Activated CD8-positive, alpha-beta T cell treated with anti-CD3 and anti-CD28 coated beads for 36 hours (primary cell): ENCODE measurements at places on chromosomes 7 and 10.
A peak's percentile ranks its signal among the peaks of the same experiment; 100 is the strongest.

GRCh38 chr7:98930921-98931320, 52.6 kb downstream of the TRRAP start:
- DNase-seq = peak; percentile 24

GRCh38 chr7:134835463-134835823, 56.0 kb downstream of the CALD1 start:
- DNase-seq = no peak

DNA sequence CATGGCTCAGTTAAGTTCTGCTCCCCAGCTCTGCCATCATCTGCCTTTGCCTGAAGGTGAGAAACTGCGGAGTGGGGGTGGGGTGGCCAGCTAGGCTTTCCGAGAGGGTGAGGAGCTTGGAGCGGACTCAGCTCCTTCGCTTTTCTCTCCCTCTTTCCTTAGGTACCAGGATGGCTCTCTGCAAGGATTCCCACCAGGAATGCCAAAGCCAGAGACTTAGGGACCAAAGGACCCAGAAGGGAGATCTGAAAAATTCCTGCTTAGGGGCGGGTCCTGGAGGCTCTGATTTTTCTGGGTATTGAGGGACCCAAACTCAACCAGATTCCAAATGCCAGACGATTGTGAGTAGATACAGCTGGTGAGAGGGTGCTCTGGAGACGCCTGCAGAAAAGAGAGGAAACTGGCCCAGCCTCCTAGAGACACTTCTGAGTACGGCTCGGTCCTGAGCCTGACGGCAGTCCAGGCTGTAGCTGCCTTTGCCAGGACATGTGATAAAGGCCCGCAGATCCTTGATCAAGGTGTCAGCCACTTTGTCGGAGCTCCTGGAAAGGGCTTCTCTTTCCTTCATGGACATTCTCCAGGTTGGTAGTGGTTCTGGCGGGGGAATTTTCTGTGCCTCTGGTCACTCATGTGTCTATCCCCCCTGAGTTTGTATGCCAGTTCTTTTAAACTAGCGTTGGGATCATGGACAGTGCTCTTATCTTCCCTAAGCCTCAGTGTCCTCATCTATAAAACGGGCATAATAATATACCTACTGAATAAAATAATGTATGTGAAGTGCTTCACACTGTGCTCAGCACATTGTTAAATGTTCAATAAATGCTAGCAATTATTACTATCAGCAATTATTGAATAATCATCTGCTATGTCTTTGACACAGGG, 42.5 kb upstream of the BTRC start:
- DNase-seq = peak; percentile 14

DNA sequence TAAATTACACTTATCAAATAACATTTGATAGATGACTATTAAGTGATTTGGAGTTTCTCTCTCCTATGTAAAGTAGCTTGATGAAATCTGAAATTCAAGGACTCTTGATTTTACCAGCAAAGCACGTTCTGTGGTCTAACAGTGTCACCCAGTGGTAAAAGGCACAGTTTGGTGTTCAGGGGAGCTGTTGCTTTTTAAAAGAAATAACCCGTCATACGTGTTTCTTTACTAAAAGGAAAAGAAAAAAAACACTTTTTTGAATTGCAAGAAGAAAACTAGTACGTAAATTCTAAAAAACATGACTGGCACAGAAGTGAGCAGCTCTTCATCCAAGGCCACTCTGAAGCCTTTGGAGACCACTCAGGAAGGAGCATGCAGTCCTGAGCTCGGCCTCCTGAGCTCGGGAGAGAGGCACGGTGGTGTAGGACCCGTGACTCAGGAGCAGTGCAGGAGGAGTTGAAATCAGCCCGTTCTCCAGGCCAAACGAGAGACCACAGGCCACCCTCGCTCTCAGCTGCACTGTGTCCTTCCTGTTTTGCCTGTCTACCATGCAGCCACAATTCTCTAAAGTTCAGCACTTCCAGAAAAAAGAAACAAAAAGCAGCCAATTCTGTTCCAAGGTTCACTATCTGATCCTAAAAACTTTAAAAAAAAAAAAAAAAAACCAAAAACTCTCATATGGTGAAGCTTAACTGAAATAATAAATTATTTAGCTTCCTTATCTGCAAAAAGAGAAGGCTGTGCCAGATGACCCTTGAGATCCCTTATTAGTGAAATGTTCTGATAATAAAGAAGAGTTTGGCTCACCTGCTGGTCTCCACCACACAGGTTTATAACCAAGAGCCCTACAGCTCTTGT, 212.6 kb upstream of the FRMD4A start:
- peak; percentile 60 for DNase-seq

GRCh38 chr7:132446666-132447278, 129.5 kb downstream of the PLXNA4 start:
- DNase-seq = no peak

- DNase-seq = peak; percentile 63
Measured at GRCh38 chr7:1742555-1743303, 72.7 kb downstream of the ELFN1 start.

DNA sequence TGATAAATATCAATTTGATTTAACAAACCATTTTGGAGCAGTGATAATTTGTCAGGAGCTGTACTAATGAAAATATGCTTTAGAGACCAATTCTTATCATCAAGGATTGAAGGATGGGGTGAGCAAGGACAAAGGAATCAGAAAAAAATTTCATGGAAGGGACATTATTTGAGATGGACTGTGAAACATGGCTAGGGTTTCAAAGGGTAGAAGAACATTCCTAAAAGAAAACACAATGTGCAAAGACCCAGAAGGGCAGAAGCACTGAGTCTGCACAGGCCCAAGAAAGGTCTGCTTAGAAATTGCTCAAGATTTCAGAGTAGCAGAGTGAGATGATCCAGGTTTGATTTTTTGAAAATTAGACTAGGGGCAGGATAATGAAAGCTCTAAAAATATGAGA, 174.5 kb downstream of the LRRN3 start:
- DNase-seq = no peak

- DNase-seq = no peak
Measured at GRCh38 chr7:34128762-34129161, 223.4 kb downstream of the BMPER start.

GRCh38 chr7:2069472-2069860, 163.3 kb downstream of the MAD1L1 start:
- no peak for DNase-seq

DNA sequence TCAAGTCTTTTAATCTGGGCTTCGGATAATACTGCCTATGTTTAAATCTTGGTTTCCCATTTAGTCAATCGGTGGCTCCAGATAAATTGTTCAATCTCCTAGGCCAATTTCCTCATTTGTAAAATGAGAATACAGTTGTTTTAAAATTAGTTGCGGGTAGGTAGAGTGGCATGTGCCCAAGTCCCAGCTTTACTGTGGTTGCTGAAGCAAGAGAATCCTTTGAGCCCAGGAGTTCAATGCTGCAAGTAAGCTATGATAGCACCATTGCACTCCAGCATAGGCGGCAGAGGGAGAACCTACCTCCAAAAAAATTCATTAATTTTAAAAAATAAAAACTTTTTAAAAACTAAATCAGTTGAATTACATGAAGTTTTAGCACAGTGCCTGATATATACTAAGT, 7.3 kb downstream of the RNF216 start:
- no peak for DNase-seq

- DNase-seq = no peak
Measured at GRCh38 chr10:103044942-103045489, 126.9 kb downstream of the CNNM2 start.

DNA sequence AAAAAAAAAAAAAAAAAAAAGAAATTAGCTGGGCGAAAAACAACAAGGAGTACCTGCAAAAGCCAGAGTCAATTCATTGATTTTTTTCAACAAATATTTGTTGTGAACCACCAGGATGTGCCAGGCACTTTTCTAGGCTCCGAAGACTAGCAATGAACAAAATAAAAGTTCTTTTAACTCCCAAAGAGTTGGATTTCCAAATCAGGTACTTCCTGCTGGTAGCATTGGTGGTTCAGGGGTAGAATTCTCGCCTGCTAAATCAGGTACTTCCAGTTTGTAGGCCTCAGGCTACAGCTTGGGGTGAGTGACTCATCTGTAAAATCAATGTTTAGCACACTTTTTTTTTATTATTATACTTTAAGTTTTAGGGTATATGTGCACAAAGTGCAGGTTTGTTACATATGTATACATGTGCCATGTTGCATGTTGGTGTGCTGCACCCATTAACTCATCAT, 10.9 kb downstream of the PPA1 start:
- DNase-seq = no peak

GRCh38 chr10:79932841-79933379, 16.0 kb downstream of the SFTPD start:
- DNase-seq = no peak

- no peak for DNase-seq
Measured at GRCh38 chr10:32142646-32143045, 86.4 kb upstream of the KIF5B start.

DNA sequence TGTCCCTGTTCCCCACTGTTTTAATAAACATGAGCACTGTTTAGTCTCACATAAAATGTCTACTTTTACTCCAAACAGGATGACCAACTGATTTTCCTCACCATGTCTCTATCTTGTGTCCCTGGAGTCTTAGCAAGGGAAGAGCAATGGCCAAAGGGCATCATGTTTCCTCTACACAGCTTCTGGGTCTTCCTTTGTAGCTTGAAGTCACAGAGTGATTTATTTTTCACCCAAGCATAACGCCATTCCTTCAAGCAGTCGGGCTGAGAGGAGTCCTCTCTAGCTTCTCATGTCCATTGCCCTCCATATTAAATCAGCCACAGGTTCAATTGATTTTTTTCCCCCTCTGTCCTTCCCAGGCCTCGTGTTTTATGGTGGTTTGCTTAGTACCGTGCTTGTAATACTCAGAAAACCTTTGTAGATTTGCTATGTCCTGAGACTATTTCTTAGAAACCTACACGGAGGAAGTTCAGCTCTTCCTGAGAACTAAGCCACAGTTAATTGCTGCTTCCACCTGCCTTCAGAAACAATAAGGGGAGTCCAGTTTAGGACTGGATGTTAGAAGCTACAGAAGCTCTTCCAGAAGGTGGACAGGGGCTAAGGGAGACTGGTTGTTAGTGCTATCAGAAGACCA, 178.8 kb downstream of the CREB5 start:
- DNase-seq = no peak

- DNase-seq = no peak
Measured at GRCh38 chr7:26275213-26275612, 16.4 kb upstream of the SNX10 start.

DNA sequence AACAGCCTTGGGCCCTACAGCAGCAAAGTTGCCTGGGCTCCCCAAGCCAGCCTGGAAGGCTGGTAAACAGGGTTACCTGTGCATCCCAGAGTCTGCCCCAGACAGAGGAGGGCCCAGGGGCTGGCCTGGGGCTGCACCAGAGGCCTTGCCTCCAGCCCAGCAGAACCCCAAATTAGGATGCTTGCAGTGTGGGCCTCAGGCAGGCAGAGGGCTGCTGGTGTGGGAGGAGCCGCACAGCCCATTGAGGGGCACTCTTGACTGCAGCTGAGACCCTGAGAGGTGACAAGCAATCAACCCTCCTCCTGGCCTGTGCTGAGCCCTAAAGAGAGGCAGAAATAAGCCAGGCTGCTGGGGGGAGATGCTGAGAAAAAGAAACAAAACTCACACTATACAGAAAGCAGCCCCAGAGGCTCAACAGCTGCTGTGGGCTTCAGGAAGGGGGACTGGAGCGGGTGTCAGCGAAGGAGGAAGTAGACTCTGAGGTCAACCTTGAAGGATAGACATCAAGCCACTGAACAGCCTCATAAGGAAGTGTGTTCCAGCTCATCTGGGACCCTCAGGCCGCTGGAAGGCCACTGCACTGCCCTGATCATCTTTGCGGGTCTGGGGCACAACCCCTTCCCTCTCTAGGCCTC, 6.6 kb downstream of the AIFM2 start:
- no peak for DNase-seq

DNA sequence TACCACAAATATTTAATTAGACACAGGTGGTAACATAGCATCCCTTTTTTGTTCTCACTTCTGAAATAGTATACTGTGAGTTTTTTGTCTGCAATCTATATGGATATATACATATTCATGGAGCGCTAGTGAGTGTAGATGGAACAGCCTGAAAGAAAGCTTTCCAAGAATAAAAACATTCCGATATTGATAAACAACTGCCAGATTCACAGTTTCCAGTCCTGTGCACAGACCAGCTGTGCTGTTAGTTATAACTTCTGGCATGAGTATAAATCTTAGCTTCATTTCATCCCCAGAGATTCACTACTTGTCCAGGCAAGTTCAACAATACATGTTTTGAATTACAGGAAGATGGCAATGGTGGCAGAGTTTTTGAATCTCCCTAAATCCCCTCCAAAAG, 467.1 kb upstream of the STEAP1 start:
- no peak for DNase-seq

DNA sequence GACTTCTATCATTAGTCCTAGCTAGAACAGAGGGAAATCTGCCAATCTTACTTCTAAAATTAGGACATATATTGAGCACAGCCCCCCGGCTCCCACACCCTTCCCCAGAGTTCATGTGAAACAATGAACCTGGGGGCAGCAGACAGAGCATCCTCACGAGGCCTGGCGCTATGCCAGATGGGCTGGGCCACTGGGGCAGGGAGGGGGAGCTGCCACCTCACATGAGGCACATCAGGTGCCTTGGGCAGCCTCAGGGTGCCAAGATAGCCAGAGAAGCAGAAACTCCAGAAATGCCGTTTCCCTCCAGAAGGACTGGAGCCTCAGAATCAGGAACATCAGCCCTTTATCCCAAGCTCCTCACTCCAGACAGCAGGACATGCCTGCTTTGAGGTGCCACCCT, 92.8 kb upstream of the LANCL2 start:
- no peak for DNase-seq

GRCh38 chr7:74606101-74606908, 51.2 kb upstream of the GTF2I start:
- DNase-seq = peak; percentile 63

DNA sequence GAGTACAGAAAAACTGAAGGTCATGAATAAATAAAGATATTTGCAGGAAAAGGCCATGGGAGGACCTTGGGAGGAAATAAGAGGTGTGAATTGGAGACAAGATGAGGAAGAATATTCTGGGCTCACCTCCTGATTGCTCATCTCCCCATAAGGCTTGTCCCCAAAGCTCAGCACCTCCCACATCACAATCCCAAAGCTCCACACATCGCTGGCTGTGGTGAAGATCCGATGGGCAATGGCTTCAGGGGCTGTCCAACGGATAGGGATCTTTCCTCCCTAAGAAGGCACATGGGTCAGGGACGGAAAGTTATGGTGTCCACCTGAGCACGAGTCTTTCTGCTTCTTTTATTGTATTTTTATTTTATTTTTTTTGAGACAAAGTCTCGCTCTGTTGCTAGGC, 12.9 kb downstream of the ZYX start:
- no peak for DNase-seq
